Nephron progenitor cell (in vitro differentiated cells): ENCODE measurements at places on chromosomes 11 and 22.

DNA sequence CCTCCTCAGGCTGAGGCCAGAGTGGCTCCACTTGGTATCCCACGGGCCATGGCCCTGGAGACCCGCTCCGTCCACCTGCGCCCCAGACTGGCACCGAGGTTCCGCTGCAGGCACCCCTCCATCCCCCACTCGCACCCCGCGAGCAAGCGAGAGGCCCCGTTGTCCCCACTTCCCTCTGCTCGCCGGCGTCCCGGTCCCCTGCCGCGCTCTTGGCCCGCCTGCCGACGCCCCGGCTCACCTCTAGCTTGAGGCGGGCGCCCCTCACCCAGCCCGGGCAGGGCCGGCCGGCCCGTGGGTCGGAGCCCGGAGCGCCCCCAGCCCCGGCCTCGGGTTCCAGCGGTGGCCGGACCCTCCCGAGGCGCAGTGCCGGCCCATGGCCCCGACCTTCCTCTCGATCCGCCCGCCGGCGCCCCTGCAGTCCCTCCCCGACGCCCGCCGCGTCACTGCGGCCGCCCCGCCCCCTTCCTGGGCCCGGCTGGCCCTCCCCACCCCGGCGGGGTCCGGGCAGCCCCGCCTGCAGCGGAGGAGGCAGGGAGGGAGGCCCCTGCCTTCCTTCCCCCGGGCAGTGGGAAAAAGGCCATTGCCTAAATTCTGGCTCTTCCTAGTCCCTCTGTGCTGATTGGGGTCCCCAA lies at the start of gene PITPNM1:
PITPNM1 (minus strand) TSS at position 414 of the 632 bp plus-strand sequence. CDS start 1,183 bp downstream, outside the sequence.
- DNase-seq, result peak; percentile 85

GRCh38 chr11:101453682-101454081 lies 130.1 kb downstream of the TRPC6 start:
- no peak for DNase-seq

DNA sequence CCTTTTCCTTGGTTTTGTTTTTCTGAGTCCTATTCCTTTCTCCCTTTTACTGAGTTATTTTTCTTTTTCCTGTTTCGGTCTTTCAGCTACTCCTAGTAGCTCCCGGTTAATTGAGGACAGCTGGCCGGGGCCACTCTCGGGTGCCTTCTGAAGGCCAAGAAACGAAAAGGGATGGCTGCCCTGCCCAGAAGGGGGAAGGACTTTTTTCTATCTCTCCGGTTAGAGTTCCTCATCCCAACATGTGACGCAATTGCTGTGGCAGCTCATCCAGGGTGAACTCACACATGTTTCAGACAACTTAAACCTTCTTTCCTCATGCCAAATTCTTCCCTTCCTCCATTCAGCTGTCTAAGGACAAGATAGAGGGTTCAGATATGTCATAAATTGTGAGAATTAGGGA lies 83.6 kb downstream of the PIWIL4 start:
- no peak for DNase-seq

DNA sequence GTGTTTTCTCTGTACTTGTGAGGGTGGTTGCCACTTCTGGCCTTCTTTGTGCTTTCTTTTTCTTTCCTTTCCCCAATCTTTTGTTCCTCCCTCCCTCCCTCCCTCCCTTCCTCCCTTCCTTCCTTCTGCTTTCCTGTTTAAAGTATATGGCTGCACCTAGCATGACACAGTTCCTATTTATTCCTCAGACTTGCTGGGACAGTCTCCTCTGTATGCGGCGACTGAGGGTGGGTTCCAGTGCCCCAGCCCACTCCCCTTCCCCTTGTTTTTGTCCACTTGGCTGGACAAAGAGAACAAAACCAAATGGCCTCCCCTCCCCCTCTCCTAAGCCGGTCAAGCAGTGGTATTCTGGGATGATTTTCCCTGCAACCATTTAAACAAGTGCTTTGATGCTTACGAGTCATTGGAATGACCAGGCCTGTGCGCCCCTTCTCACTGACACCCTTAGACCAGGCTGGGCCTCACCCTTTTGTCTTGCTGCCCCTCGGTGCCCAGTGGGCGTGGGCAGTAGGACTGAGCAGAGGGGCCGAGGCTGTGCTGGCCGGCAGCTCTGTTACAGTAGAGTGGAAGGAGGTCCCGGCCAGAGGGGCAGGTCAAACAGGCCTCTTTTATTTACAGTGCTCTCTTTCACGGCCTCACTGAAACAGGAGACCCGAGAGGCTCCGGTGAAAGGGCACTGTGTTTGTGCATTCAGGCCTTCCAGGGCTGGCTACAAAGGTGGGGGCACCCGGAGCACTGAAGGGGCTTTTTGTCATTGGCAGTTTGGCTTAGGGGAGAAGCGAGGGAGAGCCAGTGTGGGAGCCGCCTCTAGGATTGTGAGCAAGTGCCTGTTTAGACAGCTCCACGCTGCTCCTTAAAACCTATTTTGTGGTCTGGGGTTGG lies 32.2 kb downstream of the ZBTB16 start:
- peak; percentile 63 for DNase-seq

DNA sequence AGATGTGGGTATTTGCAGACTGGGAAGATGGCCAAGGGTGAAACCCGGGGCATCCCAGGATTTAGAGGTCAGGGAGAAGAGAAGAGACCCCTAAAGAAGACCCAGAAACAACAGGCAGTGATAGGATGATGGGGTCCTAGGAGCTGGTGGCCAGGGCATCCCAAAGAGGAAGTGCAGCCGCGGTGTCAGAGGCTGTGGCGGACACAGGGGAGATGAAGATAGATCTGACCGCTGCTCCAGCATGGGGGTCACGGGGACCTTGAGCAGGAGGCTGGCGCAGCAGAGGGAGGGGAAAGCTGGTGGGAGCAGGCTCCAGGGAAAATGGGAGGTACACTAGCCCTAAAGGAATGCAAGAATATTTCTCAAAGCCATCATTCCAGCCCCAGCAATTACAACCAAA lies 47.3 kb downstream of the CTTN start:
- DNase-seq, result no peak
